Stimulated activated CD8-positive, alpha-beta memory T cell treated with anti-CD3 and anti-CD28 coated beads, Interleukin-7, amount 100 ng/mL, for 24 hours (primary cell): ENCODE measurements at places on chromosomes 7 and 10.

- DNase-seq = no peak
Measured at GRCh38 chr10:102398172-102399020, 2.9 kb downstream of the NFKB2 start.

- DNase-seq = no peak
Measured at GRCh38 chr7:107642501-107642900, 18.1 kb upstream of the SLC26A4 start.

GRCh38 chr10:48604039-48604990 lies 558 bp downstream of the ARHGAP22 start:
- DNase-seq = no peak

- no peak for DNase-seq
Measured at GRCh38 chr10:131849591-131850382, 51.0 kb upstream of the PPP2R2D start.

DNA sequence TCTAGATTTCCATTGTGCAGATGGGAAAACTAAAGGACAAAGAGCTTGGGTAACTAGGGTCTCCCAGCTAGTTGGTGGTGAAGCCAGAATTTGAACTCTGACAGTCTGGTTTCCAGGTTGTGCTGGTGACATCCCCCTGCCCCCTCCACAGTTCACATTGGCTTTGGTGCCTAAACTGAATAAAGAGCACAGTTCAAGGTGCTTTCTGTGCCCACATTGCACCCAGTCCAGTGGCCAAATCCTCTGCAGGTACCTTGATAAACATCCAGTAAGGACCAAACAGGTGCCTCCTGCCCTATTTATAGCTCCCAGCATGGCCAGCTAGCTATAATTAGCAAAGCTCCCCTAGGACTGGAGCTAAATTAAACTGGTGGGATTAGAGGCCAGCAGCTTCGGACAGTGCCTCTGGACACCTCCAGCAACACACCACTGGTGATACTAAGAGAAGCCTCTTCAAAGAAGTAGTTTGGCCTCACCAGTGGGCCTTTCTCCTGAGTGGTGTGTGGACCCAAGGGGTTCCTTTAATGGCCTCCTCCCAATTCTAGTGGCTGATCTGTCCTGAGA lies 59.9 kb downstream of the KCNMA1 start:
- no peak for DNase-seq

DNA sequence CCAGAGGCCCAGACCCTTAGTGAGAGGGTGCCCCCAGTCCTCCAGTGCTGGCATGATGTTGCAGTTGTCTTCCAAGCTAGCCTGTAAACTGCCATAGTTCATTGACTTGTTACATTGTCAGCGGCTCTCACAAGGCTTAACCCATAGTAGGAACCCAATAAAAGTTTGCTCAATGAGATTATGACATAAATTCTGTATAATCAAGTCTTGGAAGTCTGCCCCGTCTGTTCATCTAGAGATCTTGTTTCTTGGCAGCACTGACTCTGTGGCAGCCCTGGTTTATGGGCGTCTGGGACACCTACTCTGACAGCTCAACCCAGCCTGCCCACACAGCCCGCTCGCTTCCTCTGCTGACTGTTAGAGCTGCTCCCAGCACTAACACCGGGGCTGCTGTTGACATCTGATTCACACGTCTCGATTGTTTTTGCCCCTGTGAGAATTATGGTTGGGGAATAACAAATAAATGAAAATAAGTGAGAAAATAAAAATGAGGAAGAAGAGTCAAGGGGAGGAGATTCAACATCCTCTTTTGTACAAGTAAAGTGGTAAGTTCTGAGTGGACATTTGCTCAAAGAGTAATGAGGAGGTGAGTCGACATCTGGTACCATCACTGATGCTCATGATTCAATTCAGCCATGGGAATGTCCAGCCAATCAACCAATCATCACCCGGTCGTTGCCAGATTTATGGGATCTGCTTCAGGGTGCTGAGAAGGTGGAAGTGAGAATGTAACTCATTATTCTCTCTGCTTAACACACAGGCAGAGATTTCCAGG lies 160.8 kb downstream of the SPAG6 start:
- DNase-seq = peak; percentile 26

DNA sequence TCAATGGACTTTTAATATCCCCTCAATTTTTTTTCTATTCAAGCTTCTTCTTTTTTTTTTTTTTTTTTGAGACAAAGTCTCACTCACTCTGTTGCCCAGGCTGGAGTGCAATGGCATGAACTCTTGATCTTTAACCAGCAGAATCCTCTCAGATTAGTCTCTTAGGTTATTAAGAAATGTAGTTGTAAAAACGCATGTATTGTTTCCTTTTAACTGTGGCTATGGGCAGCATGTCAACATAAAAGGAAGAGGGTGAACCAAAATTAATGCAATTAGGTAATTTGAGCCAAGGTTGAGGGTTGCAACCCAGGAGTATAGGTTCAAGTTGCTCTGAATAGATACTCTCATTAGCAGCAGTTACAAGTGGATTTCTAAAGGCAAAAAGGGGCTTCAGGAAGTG lies 4.3 kb upstream of the GSTO1 start:
- no peak for DNase-seq

DNA sequence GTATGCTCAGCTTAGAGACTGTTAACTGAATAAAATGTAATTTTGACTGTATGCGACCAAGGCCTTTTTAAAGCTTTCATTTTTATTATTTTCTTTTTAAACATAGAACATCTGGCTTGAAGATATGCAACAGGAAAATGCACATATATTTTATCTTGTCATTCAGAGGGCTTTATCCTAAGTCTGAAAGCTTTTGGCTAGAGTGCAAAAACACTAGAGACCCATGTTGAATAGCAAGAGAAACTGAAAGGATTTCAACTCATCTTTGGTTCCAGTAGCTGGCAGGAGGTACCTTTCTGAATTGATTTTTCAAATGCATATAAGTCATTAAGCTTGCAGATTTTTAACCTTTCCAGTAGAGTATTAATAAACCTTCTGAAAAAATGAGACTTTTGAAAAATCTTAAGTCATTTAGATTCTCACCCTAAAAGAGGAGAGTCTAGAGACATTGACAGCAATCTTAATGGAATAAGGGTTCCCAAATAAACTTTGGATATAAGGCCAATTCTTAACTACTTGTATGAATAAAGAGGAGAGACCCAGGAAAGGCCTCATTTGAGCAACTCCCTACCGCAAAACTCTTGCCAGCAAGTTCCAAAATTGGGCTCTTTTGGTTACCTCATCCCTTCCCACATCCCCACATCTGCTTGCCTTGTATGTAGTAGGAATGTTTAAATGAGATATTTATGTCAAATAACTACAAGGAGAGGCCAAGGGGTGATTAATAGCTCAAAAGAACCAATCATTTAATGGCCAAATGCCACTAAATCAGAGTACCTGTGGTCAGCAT lies 454.4 kb downstream of the HTR7 start:
- DNase-seq = no peak

GRCh38 chr10:119754085-119754484 lies 28.2 kb downstream of the INPP5F start:
- DNase-seq = no peak

- DNase-seq = no peak
Measured at GRCh38 chr10:131978366-131978765, 3.4 kb downstream of the BNIP3 start.

DNA sequence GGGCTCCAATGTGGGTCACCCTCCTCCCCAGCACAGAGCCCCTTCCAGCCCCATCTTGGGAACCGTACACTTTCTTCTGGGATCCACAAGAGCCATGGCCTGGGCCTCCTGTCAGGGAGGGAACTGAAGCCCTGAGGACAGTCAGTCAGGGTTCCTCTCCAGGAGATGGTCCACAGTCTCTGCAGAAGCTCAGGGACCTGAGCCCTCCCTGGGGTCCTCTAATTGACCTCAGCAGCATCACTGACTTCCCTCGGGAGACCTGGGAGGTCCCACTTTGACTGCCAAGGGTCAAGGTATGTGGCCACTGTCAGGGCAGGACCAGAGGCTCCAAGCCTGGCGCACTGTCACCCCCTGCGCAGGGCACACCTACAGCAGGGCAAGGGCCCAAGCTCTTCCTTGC lies 32.3 kb downstream of the NOD1 start:
- DNase-seq = no peak

DNA sequence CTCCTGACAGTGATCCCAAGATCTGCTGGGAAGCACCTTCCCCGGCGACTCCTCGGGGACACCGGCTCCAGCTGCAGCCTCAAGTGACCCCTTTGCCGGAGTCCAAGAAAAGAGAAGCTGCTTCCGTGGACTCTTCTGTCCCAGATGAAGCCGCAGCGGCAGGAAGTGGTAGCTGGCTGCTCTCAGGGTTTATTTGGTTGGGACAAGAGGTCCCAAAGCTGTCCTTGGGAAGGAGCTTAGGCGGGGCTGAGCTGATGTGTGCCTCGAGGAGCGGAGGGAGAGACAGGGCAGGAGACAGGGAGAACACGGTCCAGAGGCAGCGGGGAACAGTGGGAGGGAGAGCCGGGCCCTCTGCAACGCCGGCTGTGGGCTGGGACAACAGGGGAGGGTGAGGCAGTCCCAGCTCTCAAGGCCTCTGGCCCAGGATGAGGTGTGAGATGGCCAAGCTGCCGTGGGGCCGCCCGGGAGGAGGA lies 13.1 kb upstream of the FAM20C start:
- DNase-seq = no peak

DNA sequence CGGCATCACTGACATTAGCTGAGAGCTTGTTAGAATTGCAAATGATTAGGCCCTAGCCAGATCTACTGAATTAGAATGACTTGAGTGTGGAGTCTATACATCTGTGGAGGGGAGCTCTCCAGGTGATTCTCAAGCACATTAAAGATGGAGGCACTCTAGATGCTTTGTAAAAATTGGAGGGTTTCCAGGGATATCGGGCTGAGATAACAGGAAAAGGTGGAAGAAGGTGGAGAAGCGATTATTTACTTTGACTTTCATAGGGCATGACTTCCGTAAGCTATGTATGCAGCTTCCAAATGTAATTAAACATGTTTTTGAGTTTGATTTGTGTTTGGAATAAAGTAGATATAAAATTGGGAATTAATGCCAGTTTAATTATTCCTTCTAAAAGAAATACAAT lies 235.0 kb upstream of the PTN start:
- DNase-seq = no peak
